NCI-H1105 (cell line): ENCODE measurements at places on chromosomes 13 and 19.

- no peak for DNase-seq
These were observed 403.9 kb downstream of the LIG4 start for GRCh38 chr13:107811233-107812013.

DNA sequence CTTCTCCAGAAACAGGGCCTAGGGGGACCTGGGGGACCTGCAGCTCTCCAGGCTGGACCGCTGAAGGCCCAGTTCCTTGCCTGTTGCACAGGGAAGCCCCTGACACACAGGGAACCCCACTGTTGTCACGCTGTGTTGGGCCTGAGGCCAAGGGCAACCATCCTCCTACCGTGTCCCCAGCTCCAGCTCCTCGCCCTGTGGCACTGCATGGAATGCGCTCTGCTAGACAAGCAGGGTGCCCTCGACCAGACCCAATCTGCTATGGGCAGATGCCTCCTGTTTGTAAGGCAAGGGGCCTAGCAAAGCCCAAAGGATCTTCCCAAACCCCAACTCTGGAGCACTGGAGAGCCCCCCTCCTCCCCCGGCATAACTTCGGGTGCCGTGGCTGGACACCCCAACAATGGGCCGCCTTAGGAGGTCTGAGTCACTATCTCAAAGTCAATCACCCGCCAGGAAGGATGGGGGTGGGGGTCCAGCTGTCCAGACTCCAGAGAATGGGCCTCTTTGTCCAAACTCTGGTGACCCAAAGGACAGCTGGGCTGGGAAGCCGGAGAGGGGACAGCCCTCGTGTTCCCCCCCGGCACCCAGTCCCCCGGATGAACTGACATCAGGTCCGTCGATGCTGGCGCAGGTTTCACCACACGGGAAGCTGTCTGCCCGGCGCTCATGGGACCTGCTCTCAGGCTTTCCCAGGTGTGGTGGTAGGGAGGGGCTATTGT lies 3.7 kb downstream of the BRSK1 start:
- DNase-seq, result no peak

DNA sequence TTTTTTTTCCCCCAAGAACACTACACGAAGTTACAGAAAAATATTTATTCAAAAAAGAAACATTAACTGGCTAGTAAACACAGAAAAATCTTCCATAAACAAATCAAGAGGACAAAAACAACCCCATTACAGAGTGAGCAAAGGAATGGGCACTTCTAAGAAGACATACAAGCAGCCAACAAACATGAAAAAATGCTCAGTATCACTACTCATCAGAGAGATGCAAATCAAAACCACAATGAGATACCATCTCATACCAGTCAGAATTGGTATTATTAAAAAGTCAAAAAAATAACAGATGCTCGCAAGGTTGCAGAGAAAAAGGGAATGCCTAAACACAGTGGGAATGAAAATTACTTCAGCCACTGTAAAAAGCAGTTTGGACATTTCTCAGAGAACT lies 131.7 kb downstream of the UGGT2 start:
- DNase-seq, result no peak

GRCh38 chr19:50315773-50316448 lies 13.3 kb downstream of the KCNC3 start:
- peak; percentile 54 for DNase-seq

DNA sequence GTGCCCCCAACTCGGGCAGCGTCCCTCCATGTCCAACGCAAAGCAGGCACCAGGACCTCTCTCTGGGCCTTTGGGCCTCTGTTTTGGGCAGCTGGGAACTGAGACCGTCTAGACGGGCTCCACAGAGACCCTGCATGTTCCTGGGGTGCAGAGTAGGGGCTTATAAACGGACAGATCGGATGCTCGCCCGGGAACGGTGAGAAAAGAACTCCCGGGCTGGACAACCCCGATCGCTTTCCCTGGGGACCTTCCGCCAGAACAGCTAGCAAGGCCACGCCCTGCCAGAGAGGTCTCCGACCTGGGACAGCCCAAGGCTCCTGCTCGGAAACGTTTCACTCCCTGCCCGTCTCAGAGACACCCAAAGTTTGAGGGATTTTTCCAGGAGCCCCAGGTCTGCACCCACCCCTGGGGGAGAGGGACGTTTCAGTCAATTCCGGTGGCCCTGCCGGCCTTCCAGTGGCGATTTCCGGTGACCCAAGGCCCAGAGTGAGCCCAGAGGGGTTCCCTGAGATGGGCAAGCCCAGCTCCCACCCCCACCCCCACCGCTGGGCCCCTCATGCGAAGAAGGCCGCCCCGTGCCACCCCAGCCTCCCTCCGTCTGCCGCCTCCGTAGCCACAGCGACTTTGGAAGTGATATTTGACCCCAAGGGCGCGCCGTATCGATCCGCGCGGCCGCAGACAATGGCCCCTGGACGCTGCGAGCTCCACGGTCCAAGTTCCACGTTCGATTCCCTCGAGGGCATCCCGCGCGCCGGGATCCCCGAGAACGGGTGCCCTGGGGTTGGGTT lies 1.7 kb downstream of the NR2F6 start:
- DNase-seq, result no peak

- DNase-seq, result no peak
These were observed 204.9 kb downstream of the USP12 start for GRCh38 chr13:26966701-26967080.

DNA sequence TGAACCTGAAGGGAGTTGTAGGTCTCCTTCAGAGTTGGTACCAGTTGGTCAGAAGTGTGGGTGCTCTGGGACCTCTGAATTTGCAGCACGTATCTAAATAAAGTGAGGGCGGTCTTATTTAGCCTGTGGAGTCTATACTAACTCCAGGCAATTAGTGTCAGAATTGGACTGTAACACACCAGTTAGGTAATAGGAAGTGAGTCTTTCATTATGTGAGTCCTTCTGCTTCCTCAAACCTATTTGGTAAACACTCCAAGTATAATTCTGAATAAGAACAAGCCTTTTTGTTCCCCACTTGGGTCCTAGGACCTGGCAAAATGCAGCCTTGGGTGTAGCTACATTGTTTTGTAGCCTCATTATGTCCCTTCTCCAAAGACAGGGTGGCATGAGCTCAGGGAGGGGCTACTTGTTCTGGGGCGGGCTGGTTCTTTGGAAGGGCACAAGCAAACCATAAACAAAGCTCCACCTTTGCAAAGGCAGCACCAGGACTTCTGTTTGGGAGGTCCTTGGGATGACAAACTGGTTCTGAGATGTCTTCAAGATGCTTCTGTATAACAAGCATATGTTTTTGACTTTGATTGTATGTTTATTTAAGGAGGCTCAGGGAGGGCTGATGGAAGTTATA lies 418.0 kb downstream of the ZNF536 start:
- DNase-seq, result no peak

GRCh38 chr19:3383121-3383722 lies 16.8 kb downstream of the NFIC start:
- no peak for DNase-seq

- DNase-seq, result peak; percentile 40
These were observed 4.1 kb upstream of the NANOS3 start for GRCh38 chr19:13872695-13873389.

DNA sequence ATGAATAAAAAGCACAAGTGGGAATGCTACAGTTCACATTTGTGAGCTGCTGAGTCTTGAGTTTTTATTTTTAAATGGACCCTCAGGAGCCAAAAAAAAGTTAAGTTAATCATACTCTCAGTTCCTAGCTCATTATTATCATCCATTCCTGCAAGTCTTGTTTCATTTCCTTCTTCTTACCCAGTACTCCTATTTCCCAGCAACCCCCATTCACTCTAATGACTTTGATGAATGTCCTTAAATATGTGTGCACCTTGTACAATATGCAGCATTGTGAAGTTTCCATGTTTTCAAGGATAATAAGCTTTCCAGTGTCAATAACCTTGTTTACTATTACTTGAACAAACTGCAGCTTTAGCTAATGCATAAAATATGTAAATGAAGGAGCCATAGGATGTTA lies 366.2 kb downstream of the DCT start:
- DNase-seq, result no peak

DNA sequence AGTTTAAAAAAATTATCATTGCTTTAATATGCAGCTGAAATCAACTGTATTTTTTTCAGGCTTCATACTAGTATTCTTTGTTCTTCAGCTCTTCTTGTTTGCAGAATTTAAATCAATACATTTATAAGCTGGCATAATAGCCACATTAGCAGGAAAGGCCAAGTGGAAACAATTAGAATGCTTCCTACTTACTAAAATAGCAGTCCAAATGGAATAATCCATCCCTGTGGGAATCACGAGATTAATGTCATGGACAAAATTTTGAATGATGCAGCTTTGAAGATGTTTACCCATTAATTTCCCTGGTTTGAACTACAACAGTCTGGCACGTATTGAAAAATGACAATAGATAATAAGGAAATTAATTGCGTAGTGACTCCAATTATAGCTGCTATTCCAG lies 2650.8 kb downstream of the PCDH9 start:
- no peak for DNase-seq

DNA sequence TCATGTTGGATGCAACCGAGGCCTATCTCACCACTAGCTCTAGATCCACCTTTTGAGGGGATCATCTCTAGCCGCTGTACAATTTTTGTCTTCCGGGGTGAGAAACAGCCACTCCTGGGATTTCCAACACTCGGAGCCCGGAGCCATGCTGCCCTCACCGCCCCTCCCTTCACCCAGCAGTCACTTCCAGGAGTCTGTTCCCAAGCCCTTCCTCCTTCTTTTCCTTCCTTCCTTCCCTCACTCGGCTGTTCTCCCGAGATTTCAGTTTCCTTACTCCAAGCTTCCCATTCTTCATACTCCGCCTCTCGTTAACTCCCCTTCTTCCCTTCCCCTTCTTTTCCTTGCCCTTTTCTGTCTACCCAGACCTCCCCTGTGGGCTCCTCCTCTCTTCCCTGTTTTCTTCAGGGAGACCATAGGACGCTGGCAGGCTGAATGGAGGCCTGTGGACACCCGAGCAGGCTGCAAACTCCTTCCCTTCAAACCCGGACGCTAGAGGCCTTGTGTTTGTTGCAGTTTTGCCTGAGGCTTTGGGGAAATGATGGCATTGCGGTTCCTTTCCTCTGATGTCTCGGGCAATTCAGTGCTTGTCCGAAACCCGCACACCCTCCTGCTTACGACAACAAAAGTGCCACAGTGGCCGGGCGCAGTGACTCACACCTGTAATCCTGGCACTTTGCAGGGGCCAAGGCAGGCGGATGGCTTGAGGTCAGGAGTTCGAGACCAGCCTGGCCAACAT lies 96.0 kb downstream of the CAB39L start:
- DNase-seq, result no peak

GRCh38 chr19:38361633-38362075 lies 12.7 kb upstream of the PSMD8 start:
- peak; percentile 89 for DNase-seq

DNA sequence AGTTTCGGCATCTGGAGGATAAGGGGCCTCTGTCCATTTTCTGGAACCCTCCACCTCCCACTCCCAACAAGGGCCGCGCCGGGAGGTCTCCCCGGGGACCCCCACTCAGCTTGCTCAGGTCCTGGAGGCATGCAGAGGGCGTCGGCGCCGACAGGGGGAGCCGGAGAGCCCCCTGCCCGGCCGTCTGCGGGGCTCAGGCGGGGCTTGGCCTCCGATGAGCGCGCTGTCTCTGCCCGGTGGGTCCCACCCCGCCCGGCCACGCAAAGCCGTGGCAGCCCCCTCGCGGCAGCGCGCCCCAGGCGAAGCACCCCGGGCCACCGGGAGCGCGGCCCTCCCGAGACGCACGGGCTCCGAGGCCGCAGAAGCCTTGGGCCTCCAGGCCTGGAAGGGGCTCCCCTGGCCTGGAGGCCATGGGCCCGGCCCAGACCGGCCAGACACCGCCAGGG lies 149.7 kb upstream of the ZNF536 start:
- DNase-seq, result no peak

DNA sequence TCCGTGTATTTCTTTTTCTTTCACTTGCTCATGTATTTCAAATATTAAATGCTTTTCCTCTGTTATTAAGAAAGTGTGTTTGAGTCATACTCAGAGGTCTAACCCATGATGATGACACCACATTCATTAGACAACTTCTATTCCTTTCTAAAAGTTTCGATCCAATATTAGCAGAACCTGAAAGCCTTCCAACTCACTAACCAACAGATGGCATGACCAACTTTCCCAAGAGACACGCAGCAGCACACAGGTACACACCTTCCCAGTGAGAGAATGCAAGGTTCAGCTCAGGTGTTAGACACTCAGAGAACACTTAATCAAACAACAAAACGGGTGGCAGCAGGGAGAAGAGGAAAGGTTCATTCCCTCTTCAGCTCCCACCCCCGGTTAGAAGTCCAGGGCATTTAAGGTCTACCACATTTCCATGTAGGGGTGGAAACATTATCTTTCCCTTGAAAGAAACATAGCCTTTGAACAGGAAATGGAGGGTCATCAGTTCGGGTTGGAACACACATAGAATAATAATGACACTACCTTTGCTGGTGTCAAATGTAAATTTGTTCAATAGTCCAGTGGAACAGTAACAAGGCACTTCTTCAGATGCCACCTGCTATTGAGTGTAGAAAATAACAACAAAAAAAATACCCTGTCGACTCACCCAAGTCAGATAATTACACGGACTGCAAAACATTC lies 404.2 kb downstream of the COG6 start:
- no peak for DNase-seq

DNA sequence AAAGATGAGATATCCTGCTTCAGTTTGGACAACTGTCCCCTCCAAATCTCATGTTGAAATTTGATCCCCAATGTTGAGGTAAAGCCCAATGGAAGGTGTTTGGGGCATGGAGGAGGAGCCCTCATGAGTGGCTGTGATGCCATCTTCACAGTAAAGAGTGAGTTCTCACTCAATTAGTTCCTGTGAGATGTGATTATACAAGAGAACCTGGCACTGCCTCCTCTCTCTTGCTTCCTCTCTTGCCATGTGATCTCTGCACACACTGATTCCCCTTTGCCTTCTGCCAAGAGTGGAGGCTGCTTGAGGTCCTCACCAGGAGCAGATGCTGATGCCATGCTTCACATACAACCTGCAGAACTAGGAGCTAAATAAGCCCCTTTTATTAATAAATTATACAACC lies 86.9 kb downstream of the HSPH1 start:
- no peak for DNase-seq

GRCh38 chr19:49775742-49776370 lies 9.1 kb downstream of the AP2A1 start:
- DNase-seq, result no peak

GRCh38 chr19:1090731-1091543 lies 4.2 kb downstream of the POLR2E start:
- DNase-seq, result no peak

DNA sequence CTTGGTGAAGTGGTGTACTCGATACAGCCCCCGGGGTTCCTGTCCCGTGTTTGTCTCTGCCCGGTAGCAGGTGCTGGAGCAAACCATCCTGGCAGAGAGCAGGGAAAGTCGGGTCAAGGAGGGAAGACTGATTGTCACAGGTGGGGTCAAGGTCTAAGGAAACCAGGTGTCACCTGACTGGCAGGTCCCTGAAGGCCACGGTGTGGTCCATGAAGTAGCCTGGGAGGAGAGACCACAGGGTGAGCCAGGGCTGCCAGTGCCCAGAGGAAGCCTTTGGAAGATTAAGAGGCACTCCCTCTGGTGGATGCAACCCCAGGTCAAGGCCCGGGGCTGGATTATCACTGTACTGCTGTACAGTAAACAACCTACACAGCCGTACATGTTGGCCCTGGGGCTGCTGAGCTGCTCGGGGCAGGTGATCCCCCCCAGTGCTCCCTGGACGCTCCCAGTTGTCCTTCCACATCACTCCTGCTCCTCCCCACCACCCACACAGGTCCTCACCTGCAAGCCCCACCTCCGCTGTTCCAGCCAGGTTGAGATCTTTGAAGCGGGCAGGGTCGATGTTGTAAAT lies 6.0 kb upstream of the CCER2 start:
- no peak for DNase-seq

GRCh38 chr13:25657157-25657556 lies 285.4 kb downstream of the ATP8A2 start:
- no peak for DNase-seq
